ENCODE measurements at places on chromosomes 13 and 19.

DNA sequence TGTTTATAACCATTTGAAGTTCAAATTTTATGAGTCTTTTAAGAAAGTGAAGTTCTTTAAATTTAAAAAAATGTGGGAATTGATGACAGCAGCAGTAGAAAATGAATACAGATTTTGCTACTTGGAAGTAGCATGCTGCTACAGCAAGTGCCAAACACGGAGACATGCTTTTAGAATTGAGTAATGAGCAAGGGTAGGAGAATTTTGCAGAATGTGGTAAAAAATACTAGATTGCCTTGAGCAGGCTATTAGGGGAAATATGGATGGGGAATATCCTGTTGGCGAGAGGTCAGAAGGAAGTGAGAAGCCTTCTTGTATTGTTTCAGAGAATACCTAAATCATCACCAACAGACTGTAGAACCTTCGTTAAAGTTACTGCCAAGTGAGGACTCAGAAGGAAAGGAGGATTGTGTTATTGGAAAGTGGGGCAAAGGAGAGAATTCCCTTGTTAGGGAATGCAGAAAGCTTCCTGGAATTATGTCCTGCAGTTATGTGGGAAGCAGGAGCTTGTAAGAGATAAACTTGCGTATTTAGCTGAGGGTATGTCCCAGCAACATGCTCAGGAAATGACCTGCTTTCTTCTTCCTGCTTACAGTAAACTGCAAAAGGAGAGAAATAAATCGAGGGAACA, 32.4 kb upstream of the OXGR1 start:
- no peak for DNase-seq

GRCh38 chr13:109816808-109817203, 30.4 kb upstream of the IRS2 start:
- no peak for DNase-seq

- no peak for DNase-seq
Measured at GRCh38 chr13:98284679-98285078, 107.6 kb upstream of the RNF113B start.

- no peak for DNase-seq
Measured at GRCh38 chr13:44294876-44295275, 78.7 kb upstream of the SERP2 start.

- no peak for DNase-seq
Measured at GRCh38 chr13:97256343-97256783, 34.2 kb downstream of the MBNL2 start.

GRCh38 chr19:50562996-50563395, 5.2 kb downstream of the LRRC4B start:
- DNase-seq, result no peak

DNA sequence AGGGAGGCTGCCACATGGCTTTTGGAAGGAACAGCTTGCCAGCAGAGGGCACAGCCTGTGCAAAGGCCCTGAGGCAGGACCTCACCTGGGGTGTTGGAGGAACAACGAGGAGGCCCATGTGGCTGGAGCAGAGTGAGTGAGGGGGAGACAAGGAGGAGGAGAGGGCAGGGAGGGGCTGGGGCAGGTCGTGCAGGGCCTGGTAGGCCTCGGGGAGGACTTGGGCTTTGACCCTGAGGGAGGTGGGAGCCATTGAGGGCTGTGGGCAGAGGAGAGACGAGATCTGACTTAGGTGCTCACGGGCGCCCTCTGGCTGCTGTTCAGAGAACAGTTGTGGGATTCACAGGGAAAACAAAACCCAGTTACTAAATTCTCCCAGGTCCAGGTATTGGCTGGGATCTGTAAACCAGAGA, 25.2 kb downstream of the ZNRF4 start:
- peak; percentile 33 for DNase-seq

GRCh38 chr19:4032436-4032835, 24.9 kb downstream of the PIAS4 start:
- no peak for DNase-seq

- no peak for DNase-seq
Measured at GRCh38 chr13:24050796-24051715, 109.5 kb upstream of the SPATA13 start.

DNA sequence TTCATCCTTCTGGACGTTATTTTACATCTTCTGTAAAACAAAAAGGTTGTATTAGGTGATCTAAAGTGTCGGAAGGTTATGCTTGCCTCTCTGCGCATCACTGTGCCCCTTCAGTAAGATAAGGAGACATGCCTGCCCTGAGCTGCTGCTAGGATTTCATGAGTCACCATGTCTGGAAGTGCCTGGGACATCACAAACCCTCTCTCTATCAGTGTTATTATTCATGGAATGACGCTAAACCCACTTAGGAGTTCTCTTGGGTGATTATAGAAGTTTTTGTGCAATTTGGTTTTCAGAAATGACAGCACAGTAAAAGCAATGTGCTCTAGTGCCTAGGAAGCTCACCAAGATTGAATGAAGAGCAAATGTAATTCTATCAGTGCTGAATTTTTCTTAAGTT, 617.7 kb downstream of the DCT start:
- DNase-seq, result no peak

- DNase-seq, result no peak
Measured at GRCh38 chr19:38894968-38895367, 4.5 kb downstream of the SIRT2 start.

DNA sequence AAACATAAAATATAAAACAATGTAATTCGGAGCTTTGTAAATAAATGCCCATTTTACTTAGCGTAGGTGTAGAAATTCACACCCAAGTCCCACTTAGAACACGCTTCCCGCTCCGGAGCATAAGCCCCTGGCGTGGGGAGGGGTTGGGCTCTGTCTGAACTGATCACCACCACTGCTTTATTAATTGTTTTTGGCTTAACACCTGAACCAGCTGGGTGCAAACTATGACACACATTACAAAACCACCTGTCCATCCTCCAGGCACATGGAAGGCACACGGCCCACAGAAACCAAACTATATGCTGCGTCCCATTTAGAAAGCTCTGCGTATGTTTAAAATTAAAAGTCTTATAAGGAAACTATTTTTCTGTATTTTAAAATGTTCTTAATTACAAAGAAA, 25.9 kb downstream of the RASA3 start:
- no peak for DNase-seq

DNA sequence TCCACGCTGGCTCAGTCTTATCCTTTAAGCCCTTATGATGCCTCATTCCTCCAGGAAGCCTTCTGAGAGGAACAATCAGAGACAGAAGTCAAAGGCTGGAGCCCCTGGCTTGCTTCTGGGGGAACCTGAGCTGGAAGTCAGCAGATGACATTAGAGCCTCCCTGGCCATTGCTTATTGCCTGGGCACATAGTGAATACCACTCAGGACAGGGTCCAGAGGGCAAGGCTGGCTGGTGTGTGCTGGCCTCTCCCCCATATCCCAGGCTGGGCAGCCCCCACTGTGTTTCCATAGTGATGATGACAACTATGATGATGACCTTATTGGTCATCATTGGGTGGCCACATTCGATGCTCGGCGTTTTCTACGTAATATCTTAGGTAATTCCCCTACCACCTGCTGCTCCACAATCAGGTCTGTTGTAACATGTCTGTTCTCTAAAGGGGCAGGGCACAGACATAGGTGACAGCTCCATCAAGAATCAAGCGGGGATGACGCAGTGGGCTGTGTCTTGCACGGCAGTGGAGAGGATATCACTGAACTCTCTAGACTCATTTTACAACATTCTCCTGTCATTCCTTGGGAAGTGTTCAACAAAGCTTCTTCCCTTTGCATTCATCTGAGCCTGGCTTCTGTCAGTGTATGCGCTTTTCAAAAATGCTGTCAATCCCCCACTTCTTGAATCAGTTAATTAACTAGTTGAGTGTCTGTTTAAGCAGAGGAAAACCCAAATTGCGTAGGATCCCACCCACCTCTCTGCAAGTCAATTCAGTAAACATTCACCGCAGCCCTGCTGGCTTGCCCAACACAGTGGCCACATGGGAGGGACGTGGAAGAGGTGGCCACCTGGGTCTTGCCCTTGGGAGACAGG, 89.4 kb upstream of the TSHZ3 start:
- no peak for DNase-seq

GRCh38 chr13:60331249-60332012, 65.6 kb upstream of the TDRD3 start:
- no peak for DNase-seq

DNA sequence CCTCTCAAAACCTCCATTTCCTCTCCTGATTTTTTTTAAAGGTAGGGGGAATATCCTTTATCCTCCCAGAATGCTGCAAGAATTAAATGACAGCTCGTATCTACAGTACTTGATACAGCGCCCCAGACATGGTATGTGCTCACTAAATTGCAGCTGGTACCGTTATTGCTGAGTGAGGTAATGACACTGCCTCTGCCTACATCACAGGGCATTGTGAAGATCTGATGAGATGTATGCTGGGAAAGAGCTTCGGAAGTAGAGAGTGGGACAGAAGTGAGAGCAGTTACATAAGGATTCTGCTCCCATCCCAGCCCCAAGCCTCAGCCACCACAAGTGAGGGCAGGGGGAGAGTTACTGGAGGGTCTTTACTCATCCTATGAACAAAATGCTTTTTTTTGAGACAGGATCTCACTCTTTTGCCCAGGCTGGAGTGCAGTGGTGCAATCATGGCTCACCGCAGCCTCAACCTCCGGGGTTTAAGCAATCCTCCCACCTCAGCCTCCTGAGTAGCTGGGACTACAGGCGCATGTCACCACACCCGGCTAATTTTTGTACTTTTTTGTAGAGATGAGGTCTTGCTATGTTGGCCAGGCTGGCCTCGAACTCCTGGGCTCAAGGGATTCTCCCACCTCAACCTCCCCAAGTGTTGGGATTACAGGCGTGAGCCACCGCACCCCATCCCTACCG, 1.7 kb upstream of the FKRP start:
- no peak for DNase-seq

DNA sequence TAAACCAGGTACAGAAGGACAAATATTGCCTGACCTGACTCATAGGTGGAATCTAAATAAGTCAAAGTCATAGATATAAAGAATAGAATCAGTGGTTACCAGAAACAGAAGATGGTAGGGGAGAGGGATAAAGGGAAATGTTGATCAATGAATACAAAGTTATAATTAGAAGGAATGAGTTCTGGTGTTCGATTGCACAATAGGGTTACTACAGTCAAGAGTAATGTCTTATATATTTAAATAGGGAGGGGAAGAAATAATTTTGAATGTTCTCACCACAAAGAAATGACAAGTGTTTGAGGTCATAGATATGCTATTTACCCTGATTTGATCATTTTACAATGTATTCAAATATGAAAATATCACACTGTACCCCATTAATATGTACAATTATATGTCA, 1541.2 kb downstream of the SLITRK1 start:
- no peak for DNase-seq

DNA sequence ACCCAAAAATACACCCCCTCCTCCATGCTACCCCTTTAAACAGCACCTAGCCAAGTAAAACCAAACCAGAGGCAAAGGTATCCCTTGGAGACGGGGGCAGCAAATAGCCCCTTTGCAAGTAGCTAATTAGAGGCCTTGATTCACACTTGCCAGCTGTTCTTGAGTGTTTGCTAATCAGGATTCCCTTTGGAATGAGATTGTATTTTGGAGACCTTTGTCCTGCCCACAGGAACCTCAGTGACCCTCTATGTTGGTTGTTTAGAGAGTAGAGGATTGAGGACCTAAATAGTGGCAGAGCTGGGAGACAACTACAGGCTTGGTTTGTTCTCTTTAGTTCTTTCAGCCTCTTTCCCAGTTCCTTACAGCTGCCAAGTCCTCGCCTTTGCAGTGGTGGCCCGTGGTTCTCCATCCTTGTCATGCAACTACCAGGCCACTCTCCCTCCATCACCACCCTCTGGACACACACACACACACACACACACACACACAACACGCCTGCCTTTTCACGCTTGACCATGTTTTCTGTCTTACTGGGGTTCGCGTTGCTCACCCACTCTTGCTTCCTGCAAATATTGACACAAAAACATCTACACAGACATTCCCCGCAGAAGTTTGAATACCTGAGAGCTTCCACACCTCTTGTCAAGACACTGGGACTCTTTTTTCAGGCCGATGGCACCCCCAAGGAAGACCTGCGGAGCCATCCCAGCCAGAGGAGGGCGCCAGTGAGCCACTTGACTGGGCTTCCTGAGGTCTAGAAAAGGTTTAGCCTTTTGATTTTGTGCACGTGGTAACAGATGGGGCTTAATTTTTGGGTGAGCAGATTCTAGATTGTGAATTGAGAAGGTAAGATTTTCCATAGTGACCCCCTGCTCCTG, 80.0 kb upstream of the GPR183 start:
- peak; percentile 89 for DNase-seq

DNA sequence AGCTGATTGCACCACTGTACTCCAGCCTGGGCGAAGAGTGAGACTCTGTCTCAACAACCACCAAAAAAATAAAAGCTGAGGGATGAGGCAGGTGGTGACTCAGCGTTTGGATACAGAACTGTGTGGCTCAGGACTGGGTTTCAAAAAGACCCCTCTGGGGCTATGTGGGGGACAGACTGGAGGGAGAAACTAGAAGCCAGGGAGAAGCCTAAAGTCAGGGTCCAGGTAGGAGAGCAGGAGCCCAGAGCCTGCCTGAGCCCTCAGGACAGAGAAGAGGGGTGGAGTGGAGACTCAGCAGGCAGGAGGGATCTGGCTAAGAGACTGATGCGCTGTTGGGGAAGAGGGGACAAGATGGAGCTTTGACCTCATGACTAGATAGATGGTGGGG, 1.8 kb upstream of the CD37 start:
- DNase-seq, result no peak

DNA sequence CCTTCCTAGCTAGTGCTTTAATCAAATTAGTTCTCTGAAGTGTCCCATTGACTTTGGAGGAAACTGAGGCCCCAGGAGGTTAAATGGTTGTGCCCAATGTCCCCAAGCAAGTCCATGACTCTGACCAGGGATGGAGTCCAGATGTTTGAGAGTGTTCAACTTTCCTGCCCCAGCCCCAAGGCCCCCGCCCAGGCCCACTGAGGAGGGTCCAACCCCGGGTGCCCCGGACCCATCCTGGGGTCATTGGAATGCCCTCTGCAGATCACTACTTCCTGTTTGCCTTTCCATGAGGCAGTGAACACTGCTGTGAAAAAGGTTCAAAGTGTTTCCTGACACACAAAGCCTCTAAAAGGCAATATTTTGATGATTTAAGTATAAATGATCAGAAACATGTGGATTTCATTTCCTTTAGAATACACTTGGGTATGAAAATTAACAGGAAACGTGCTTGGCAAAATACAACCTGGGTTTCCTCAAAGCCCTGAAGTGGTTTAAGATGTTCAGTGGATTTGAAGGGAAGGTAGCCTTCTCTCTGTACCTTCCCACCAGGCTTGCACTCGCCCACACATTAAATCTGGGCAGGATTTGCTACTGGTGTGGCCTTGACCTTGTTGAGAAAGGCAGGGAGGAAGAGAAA, 335.7 kb downstream of the TSHZ3 start:
- DNase-seq, result no peak

DNA sequence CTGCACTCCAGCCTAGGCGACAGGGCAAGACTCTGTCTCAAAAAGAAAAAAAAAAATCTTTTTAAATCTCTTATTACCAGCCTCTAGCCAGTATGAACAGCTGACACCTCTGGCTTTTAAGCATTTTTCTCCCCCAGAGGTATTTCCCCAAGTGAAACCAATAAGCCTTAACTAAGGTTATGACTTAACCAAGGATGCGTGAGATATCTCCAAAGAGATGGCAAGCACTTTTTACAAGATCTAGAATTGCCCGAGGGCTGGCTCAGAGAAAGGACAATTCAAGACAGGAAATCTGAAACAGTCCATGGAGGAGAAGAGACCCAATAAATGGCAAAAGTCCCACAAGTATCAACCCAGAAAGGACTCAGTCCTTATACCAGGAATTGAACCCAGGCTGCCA, 362.1 kb downstream of the FOXO1 start:
- DNase-seq, result no peak

All from stimulated activated CD4-positive, alpha-beta T cell treated with anti-CD3 and anti-CD28 coated beads, TNF-alpha, amount 100 ng/mL, for 24 hours (primary cell).